ENCODE measurements at places on chromosomes 4 and X. TPM values are rescaled to one million over a fixed set of nuclear protein-coding genes. Genes with fewer than 3 reads are reported as not detected.

The MTTP gene
- 0.30 TPM for total RNA-seq

The PABPC1L2A gene
- not detected for total RNA-seq

The TNIP3 gene
- 1.2 TPM for total RNA-seq

The AMTN gene
- total RNA-seq, result not detected

The FAM9B gene
- total RNA-seq, result not detected

The CXorf51A gene
- total RNA-seq, result not detected

The MAGED4B gene
- 2.6 TPM for total RNA-seq

The NKX3-2 gene
- total RNA-seq, result not detected

The RAB40AL gene
- 0.23 TPM for total RNA-seq

The ZNF157 gene
- 0.18 TPM for total RNA-seq

The INTU gene
- not detected for total RNA-seq

The RAPGEF2 gene
- total RNA-seq, result 24.1 TPM

The PLK4 gene
- total RNA-seq, result 45.7 TPM

The STPG2 gene
- not detected for total RNA-seq

The IL3RA gene
- total RNA-seq, result 35.2 TPM

The TRMT10A gene
- total RNA-seq, result 8.5 TPM

The CTSO gene
- total RNA-seq, result 5.3 TPM

The PAGE2B gene
- total RNA-seq, result 1.0 TPM

The AFF1 gene
- total RNA-seq, result 68.8 TPM

The SCD5 gene
- 0.20 TPM for total RNA-seq

The MSANTD1 gene
- total RNA-seq, result 0.65 TPM

All from activated CD4-positive, alpha-beta memory T cell treated with anti-CD3 and anti-CD28 coated beads, Interleukin-2, amount 10 ng/mL, durations not matched to agents 7 days and 5 days (primary cell).